ENCODE measurements at places on chromosomes 1 and 21.
A peak's percentile ranks its signal among the peaks of the same experiment; 100 is the strongest.

GRCh38 chr1:31196685-31197084, 43.0 kb downstream of the NKAIN1 start:
- DNase-seq, result no peak

DNA sequence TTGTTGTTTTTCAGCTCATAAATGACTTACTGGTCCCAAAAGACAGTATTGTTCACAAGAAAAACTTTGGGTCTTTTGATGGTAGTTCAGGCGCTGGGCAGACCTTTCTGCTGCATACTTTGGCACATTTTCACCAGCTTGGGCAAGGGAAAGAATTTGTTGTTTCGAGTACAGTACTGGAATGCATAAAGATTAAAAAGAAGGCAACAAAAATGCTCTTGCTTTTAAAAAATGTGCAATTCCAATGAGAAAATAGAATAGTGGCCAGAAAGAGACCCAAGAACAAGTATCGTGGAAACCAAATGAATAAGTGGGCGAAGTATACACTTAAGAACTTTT, 56.0 kb downstream of the CLIC6 start:
- DNase-seq, result no peak

DNA sequence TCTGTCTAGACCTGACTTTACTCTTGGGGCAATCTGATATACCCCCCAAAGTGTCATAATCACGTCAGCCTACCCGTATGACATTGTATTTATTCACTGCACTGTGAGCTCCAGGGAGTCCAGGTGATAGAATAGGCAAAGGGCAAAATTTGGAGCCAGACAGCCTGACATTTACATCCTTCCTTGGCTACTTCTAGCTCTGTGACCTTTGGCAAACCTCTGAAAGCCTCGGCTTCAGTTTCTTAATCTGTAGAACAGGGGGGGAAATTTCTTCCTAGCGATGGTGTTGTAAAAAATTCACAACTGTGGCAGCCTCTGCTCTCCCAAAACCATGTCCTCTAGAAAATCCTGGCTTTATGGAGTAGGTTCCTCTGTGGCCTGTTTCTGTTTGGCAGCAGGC, 240.9 kb downstream of the KIF26B start:
- DNase-seq, result no peak

GRCh38 chr1:82441402-82441801, 640.7 kb downstream of the ADGRL2 start:
- no peak for DNase-seq

DNA sequence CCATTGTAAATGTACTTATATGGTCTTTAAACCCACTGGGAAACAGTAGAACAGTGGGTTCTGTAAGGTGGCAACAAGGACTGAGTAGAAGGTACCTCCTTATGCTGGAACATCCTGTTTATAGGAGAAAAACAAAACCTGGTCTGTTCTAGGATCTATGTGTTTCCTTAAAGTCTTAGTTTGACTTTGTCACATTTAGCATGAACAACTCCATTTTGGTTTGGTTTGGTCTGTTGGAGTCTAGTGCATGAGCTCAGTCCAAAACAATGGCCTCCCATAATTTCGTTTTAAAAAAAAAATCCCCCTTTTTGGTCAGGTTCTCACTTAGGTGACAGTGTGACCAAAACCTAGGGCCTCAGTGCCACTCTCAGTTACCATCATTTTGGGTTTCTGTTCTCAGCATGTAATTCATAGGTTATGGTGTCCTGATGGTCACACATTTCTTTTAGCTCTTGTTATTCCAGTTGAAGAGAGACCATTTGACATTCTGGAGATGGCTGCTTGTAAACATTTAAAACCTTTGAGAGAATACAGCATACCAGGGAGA, 66.4 kb upstream of the IL12RB2 start:
- DNase-seq, result no peak

GRCh38 chr1:40076895-40077312, 20.1 kb downstream of the PPT1 start:
- DNase-seq, result no peak

DNA sequence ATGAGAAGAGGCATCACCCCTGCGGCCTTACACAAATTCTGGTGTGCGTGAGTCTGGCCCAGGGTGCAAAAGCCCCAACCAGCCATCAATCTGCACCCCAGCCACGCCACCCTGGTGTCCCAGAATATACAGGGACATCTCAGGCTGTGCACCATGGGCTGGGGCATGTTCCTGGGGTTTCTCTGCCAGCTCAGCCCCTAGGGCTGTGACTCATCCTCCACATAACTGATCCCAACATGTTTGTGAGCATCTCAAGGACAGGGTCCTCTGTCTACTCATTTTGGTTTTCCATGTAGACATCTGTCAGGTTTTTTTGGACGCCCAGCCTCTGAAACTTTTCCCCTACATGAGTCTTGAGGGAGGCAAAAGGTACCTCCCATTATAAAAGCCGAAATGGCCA, 511 bp downstream of the ZNF683 start:
- DNase-seq, result no peak

DNA sequence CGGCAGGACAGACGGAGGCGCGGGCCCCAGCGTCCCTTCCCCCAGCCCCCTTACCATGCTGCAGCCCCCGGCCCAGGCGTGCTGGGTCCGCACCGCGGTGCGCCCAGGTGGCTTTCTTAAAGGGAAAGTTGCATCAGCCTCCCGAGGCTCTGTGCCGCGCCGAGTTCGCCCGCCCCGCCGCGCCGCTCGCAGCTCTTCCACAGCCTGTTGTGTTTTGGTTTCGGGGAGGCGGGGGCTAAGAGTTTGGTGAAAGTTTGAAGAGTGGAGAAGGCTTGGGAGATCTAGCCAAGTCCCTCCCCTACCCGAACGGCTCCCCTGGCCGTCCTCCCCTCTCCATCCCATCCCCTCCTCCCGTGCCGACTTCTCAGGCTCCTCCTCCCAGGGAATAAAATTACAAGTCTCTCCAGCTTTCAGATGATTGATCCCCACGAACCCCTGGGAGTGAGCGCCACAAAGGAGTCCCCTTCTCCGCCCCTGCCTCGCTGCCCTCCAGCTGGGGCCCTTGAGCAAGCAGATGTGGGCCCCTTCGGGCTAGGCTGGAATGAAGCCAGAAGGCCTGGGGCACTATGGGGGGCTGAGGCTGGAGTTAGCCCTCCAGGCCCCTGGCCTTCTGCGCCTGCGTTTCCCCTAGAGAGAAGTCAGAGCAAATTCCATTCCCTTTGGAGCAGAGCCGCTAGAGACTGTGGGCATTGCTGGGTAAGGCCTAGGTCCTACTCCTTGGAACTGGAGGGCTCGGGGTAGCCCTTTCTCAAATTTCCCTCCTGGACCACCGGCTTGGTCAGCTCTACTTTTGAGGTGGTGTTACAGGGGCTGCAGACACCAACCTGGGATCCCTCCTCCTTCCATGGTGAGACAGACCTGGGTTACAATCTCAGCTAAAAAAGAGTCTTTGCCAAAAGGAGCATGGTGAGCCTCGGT, at the start of gene SLC6A9:
TSS of gene SLC6A9 (minus strand) at position 211 of the 918 bp plus-strand sequence. CDS start 7,185 bp downstream, outside the sequence.
- DNase-seq, result peak; percentile 77

DNA sequence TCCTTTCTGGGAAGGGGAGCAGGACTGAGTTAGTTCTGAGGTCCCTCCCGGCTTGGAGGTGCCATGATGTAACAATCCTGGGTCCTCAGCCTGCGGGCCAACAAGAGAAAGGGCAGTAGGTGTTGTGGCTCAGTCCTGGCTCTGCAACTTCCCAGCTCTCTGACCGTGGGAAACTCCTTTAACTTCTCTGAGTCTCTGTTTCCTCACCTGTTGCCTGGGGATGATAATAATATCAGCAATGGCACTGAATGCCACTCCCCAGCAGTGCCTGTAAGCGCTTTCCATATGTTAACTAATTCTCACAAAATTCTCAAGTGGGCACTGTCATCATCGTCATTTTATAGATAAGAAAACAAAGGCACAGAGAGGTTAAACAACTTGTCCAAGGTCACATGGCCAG, 2.3 kb downstream of the PADI3 start:
- no peak for DNase-seq

DNA sequence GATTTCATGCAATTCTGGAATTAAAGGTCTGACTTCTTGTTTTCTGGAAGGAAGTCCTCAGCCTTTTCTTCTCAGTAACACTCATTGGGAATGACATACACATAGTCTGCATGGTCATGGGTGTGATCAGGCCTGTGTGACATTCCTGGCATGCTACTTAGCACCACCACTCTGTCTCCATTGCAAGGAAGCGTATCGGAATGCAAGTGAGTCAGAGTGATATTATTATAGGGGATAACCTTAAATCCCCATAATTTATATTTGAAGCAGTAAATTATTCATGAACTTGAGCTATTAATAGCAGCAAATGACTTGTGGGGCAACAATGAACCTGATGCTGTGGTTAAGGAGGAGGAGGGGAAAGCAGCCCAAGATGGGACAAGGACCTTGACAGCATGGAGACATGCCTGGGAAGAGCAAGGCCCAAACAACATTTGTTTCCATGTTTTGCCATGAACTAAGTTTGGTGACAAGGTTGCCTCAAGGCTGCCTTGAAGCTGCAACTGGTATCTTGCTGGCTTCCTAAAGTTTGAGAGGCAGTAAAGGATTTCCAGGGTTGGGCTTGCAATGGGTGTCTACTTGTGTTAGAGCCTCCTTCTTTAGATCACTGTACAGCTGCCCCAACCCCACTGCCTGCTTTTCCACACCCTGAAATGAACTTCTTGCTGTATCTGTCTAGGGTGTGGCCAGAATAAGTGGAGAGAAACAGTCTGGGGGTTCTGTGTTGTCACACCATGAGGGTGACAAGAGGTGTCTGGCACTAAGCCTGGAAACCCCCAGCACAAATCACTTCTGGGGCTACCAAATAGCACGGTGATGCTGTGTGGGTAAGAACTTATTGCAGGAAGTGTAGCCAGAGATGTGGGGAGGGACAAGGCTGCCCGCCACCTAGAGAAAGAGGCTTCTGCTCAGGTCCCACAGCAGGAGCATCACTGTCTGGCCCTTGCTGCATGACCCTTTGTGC, 4.6 kb downstream of the MAB21L3 start:
- no peak for DNase-seq

DNA sequence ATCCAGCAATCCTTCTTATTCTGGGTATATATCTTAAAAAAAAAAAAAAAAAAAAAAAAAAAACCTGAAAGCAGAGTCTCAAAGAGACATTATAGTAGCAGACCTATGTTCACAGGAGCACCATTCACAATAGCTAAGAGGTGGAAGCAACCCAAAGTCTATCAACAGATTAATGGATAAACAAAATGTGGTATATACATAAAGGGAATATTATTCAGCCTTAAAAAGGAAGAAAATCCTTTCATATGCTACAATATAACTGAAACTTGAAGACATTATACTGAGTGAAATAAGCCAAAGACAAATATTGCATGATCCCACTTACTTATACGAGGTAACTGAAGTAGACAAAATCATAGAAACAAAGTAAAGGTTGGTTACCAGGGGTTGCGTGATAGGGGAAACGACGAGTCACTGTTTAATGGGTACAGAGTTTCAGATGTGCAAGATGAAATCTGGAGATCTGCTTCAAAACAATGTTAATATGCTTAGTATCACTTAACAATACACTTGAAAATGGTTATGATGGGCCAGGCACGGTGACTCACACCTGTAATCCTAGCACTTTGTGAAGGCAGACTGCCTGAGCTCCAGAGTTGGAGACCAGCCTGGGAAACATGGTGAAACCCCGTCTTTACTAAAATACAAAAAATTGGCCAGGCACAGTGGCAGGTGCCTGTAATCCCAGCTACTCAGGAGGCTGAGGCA, 29.5 kb downstream of the PIK3R3 start:
- no peak for DNase-seq

- no peak for DNase-seq
These were observed 157.1 kb downstream of the ELAVL4 start for GRCh38 chr1:50265790-50266314.

DNA sequence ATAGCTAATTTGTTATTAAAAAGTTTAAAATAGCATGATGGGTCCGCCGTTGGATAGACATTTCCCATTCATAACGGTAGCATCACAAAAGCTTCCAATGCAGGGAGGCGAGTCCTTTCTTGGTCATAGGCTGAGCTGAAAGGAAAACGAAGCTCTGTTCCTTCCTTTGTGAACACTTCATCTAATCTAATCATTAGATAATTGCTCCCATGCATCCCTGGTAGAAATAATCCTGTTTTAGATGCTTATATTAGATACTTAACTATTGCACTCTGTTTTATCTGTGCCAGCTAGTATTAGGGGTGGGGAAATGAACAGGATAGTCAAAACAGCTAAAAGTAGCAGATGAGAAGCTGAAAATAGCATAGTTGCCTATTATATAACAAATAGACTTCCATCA, 215.0 kb downstream of the SLC35F3 start:
- no peak for DNase-seq

GRCh38 chr1:175206687-175207086, 14.1 kb upstream of the KIAA0040 start:
- no peak for DNase-seq

DNA sequence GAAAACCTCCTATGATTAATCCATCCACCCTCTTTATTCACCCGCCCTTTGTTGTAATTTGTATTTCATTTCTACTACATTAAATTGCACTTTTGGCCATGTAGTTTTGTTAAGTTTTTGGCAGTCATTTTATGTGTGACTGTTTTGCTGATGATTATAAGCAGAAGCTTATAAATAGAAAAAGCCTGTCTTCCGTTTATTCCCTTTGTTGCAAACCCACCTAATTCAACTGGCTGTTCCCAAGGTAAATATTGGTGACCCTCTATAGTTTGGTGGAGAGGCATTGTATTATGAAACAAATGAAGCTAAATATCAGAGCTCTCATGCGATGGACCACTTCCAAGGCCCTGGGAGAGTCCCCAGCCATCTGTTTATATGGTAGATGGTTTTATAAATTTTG, 36.7 kb upstream of the IGSF3 start:
- DNase-seq, result no peak

- no peak for DNase-seq
These were observed 317.3 kb downstream of the AJAP1 start for GRCh38 chr1:4971666-4972065.

- no peak for DNase-seq
These were observed 10.9 kb upstream of the THEMIS2 start for GRCh38 chr1:27861436-27861835.

- no peak for DNase-seq
These were observed 26.8 kb downstream of the SESN2 start for GRCh38 chr1:28286111-28286510.

GRCh38 chr1:246338546-246338945, 168.5 kb downstream of the SMYD3 start:
- DNase-seq, result no peak

- no peak for DNase-seq
These were observed 822.2 kb downstream of the MRPL39 start for GRCh38 chr21:24785033-24785432.

- DNase-seq, result no peak
These were observed 27.9 kb downstream of the PRDM15 start for GRCh38 chr21:41851090-41851790.

DNA sequence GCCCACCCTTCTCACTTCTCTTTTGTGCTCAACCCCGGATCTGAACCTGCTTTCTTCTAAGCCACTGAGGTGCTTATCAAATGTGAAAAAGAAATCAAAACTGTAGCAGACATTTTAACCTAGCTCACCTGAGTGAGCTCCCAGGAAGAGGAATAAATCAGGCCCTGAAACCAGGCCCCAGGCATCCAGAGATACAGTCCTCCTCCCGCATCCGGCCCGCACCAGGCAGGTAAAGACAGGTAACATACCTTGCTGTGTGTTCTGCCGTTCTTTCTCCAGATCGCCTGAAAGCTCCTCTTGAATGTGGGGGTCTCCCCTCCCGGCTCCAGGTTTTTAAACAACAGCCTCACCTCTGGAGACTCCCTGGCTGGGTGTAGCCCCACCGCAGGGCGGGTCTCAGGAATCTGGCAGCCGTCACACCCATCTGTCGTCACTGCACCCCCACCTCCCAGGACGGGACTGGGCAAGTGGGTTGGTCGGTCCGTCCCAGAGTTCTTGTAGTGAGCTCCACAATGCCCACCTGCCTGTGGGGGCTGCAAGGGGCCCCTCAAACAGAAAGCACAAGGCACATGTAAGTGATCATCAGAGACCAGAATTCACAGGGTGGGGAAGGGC, at the start of gene LAMB3:
TSS of gene LAMB3 (minus strand) at position 305 of the 615 bp plus-strand sequence. CDS start 1,481 bp downstream, outside the sequence.
- DNase-seq, result no peak

GRCh38 chr1:175376194-175376593, 183.6 kb upstream of the KIAA0040 start:
- no peak for DNase-seq

Measured in activated naive CD4-positive, alpha-beta T cell treated with anti-CD3 and anti-CD28 coated beads, Interleukin-2, amount 50 U/mL, for 16 hours (primary cell).